ENCODE measurements at places on chromosomes 5 and 9.

DNA sequence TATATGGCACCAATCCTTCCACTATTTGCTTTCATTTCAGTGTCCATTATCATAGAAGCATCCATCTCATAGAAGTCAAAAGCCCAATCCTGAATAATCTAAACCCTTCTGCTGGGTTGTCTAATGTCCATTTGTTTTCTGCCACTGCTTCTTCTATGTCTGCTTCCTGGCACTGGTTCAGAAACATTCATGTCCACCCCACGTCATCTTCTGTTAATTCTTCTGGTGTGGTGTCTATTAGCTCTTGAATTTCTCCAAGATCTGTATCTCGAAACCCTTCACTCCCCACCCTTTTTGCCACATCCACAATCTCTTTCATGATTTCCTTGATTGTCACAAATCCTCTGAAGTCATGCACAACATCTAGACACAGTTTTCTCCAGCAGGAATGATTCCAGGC lies 23.2 kb upstream of the GOLGA1 start:
- no peak for DNase-seq

GRCh38 chr9:117827456-117827855 lies 123.3 kb downstream of the TLR4 start:
- no peak for DNase-seq

- DNase-seq = no peak
Observed at GRCh38 chr5:1225081-1225480, at the start of gene SLC6A18. Gene SLC6A18, plus strand, starts transcription at chr5:1225381. Its CDS starts 97 bp downstream, at chr5:1225478.

DNA sequence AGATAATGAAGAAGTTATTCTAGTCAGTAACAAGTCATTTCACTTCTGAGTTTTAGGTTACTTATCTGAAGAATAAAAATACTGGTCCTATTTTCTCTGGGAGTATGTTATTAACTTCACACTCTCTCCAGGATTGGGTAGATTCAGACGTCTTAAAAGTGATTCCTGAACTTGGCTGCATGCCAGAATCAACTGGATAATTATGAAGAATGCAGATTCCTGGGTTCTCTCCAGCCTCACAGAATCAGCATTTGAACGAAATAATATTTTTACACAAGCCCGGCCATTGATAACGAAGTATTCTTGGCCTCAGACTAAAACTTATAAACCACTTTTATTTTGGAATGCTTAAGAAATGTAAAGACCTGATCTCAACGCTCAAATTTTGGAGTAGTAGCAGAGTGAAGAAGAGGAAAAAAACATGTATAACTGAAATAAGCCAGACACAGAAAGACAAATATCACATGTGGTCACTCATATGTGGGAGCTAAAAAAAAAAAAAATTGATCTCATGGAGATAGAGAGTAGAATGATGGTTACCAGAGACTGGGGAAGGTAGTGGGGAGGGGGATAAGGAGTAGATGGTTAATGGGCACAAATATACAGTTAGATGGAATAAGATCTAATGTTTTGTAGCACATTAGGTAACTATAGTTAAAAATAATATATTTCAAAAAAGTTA lies 507.3 kb downstream of the ISL1 start:
- no peak for DNase-seq

- DNase-seq = no peak
Observed at GRCh38 chr9:30995956-30996738, 1388.3 kb upstream of the ACO1 start.

DNA sequence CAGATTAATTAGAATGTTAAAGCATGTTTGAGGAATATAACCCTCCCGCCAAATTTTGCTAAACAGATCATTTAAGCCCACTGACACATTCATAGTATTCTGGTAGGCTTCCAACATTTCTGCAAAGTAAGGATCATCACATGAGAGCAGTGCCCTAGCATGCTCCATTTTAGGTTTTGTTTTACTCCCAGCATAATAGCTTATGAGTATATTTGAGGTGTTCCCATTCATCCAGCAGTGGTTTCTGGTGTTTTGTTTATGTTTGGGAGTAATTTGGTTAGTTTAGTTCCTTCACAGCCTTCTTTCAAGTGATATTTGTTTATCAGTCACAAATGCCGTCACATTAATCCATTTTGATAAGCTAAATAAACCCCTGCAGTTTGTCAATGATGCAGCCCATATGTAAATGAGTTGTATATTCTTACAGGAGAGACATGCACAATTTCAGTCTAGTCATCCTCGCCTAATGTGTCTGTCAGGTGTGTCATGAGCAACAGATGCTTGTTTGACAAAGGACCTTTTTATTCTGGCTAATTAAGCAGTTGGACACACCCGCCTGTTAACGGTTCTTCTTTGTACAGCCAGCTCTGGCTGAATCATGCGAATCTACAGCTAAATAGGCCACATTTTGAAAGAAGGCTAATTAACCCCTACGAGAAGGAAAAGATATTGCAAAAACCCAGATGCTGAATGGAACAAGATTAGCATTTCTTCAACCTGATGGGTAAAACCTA lies 124.4 kb downstream of the RFX3 start:
- DNase-seq = no peak

- DNase-seq = no peak
Observed at GRCh38 chr9:125276771-125277170, 15.1 kb downstream of the GAPVD1 start.

GRCh38 chr9:36551129-36551528 lies 21.6 kb upstream of the MELK start:
- no peak for DNase-seq

DNA sequence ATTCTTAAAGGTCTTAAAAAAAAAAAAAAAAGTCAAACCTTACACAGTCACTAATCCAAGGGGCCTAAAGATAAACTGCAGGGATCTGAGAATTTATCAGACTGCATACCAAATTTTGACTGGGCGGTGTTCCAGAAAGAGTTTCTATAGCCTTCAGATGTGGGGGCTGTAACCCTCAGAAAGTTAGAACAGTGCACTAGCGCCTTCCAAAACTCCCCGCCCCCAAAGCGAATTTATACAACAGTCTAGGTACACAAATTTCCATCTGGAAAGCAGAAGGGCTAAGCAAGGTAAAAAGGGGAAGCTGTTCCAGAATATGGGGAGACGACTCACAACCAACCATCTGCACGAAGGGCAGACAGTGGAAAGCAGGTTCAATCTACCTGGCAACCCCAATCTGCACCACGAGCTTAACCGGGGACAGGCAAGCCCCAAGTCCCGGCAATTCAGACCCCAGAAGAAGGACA lies 813 bp downstream of the ERMP1 start:
- no peak for DNase-seq

- DNase-seq = no peak
Observed at GRCh38 chr5:56088967-56089829, 94.4 kb upstream of the IL6ST start.

- DNase-seq = no peak
Observed at GRCh38 chr5:175765858-175766257, 105.5 kb upstream of the CPLX2 start.

DNA sequence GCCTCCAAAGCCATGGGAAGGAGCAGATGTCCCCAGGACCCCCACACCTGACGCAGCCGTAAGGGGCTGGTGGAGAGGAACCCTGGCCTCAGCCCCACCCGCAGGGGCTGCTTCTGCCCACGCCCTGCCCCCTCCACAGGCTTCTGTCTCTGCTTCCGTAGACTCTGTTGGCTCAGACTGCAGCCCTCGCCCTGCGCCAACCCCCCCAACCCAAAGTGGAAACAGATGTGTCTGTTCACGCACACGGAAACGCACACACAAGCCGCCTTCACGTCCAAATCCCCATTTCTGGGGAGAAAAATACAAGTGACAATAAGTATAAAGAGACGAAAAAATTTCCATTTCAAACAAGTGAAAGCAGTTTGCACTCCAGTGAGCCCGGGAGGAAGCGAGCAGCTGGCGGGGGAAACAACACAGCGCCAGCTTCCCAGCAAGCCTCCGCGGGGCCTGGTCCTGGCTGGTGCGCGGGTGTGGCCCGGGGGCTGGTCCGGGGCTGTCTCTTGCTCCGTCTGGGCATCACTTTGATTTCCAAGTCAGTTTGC lies 32.6 kb upstream of the RXRA start:
- DNase-seq = no peak

DNA sequence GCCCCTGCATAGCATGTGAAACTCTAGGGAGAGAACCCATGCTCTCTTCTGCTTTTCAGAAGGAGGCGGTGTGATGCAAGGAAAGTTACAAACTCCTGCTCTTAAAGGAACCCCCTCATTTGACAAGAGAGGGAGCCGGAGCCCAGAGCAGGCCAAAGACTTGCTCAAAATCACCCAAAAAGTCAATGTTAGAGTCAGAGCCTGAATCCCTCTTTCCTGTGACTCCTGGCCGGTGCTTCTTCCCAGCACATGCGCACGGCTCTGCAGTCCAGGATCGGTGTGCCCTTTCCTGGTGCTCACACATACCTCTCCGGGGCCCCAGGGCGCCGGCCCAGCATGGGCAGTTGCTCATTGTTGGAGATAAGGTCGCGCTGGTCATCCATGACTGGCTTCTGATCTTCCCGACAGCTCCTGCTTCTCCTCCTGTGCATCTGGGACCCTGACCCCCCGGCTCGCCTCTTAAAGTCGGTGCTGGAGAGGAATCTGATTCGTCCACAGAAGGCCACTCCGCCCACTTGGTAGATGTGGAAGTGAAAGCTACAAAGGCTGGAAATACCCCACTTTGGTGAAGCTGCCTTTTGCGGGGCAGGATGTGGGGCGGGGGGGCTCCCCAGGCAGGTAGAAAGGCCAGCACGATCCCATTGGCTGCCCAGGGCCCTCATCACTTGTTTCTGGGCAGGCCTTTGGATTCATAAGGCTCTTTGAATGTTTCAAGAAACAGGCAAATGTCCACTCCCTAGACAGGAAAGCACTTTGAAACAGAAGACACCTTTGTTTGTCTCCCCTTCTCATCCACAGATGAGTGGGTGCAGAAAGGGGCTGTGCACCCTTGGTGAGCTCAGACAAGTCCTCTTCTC lies at the start of gene CD74:
TSS of gene CD74 (minus strand) at position 592 of the 857 bp plus-strand sequence. CDS start at position 431, 161 bp downstream.
- peak; percentile 29 for DNase-seq

DNA sequence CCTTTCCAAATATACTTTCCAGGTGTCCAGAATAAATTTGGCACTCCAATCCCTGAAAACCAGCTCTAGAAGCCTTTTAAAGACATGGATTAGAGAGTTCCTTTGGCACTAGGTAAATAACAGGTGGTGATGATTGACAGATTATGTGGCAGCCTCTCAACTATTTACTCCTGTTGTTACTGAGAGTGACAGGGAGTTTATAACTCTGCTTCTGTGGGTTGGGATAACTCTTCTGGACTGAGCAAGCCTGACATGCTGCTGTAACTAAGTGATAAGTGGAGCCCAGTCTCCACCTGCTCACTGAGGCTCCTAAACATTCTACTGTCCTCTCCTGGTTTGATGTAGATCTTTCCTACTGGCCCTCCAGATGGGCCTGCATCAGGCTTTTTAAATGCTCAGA lies 693.2 kb upstream of the FTMT start:
- DNase-seq = no peak

DNA sequence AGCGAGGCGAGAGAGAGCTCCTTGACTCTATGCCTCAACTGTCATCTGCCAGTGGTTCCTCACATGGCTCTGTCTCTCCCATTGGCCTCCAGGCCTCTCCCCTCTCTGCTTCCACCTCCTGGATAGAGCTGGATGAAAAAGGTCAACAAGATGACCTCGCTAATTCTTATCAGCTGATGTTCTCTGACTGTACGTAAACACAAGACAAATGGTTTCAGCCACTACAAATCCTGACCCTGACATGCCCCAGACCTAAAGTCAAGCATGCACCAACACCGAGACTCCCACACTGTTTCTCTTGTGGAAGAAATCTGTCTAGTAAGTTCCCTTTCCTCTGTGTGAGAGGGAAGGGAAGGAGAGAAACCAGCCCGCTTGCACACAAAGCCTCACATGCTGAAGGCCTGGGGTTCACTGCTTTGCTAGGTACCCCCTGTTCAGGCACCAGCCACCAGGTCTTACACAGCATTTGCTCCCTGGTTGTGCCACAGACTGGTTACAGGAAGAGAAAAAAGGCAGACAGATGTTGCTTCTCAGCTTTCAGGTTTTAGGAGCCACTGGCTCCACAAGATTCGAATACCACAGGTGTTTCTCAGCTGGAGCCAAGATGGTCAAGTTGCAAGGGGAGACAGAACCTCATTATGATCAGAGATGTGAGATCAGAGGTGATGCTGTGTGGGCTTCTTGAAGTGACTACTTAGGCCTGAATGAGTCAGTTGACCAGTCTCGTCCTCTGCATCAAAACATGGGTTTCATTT lies 592.5 kb downstream of the CCDC171 start:
- DNase-seq = no peak

DNA sequence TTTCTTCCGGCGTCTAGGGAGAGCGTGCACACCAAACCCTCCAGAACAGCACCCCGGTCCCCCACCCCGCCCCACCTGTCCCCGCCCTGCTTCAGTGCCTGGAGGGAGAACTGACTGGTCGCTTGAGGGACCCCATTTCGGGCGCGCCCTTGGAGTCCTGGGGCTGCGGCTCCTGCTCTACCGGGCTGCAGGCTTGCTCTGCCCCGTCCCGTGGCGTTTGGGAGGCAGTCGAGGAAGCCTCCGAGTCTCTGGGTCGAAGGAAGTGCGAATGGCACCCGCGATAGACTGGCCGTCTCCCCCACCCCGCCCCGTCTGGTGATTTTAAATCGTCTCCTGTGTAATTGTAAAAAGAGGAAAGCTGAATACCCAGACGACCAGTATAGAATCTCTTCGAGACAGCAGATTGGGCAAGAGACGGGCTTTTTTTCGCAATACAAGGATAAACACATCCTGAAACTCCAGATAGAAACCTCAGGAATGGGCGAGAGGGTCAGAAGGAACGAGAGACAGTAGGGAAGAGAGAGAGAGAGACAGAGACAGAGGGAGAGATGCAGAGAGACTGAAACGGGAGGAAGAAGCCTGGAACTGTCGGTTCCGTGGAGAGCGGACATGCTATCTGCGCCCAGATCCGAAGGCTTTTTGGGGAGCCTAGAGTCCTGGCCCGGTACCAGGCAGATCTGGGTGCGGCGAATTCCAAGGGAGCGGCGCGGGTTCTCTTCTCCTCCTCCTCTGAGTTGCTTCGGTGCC lies 9.9 kb downstream of the PRDM6 start:
- no peak for DNase-seq

DNA sequence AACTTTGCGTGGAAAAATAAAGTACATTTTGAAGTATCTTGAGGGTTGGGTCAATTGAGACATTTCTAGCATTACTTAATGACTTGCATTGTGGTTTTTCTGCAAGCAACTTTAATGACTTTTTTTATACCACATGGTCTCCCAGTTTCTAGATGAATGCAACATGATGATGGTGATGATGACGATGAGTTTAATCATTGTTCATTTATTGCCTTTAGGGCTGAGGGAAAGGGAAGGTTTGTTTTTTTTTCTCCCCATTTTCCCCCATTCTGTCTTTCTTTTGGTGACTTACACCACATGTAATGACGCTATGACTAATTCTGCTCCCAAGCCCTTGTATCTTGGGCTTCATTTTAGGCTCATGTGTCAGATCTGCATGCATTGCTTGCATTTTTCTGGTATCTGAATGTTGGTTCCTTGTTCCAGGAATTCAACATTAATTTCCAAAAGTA lies 57.7 kb upstream of the NXNL2 start:
- no peak for DNase-seq

- no peak for DNase-seq
Observed at GRCh38 chr9:137273611-137274320, 3.8 kb upstream of the TOR4A start.

GRCh38 chr5:61139094-61139873 lies 23.0 kb downstream of the SMIM15 start:
- no peak for DNase-seq

GRCh38 chr5:169701910-169702451 lies 64.9 kb downstream of the DOCK2 start:
- DNase-seq = no peak
